Non-pigmented ciliary epithelial cell (primary cell): ENCODE measurements at places on chromosomes 2 and 18.

GRCh38 chr2:181958726-181959125 is 26.9 kb upstream of the PPP1R1C start:
- DNase-seq, result no peak

GRCh38 chr2:27086724-27087593 is at the start of gene KHK:
KHK (plus strand) TSS chr2:27086772; CDS start chr2:27087260, 488 bp downstream.
- DNase-seq, result no peak

GRCh38 chr2:46977899-46978298 is 62.3 kb upstream of the MCFD2 start:
- no peak for DNase-seq

GRCh38 chr2:150041722-150042425 is 445.6 kb downstream of the RND3 start:
- DNase-seq, result no peak

- no peak for DNase-seq
Measured at GRCh38 chr2:33051586-33052360, 105.0 kb downstream of the LTBP1 start.

DNA sequence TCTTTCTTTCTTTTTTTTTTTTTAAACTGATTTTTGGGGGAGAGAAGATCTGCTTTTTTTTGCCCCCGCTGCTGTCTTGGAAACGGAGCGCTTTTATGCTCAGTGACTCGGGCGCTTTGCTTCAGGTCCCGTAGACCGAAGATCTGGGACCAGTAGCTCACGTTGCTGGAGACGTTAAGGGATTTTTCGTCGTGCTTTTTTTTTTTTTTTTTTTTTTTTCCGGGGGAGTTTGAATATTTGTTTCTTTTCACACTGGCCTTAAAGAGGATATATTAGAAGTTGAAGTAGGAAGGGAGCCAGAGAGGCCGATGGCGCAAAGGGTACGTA is 587 bp downstream of the MEIS1 start:
- DNase-seq, result no peak

DNA sequence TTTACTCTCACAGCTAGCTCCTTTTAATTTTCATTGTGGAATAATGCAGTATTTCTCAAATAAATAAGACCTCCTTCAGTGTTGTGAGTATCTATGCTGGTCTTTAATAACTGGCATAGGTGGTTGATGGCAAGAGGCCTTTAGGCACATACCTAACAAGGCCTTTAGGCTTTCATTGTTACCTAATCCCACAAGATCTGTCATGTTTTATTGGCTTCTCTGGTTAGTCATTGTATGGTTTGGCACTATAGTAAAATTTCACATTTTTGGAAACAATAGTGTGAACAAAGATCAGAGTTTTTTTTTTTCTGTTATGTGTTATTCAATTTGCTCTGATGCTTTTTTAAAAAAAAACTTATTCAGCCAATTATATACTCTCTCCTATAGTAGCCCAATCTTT is 89.8 kb upstream of the NEUROD1 start:
- DNase-seq, result no peak

DNA sequence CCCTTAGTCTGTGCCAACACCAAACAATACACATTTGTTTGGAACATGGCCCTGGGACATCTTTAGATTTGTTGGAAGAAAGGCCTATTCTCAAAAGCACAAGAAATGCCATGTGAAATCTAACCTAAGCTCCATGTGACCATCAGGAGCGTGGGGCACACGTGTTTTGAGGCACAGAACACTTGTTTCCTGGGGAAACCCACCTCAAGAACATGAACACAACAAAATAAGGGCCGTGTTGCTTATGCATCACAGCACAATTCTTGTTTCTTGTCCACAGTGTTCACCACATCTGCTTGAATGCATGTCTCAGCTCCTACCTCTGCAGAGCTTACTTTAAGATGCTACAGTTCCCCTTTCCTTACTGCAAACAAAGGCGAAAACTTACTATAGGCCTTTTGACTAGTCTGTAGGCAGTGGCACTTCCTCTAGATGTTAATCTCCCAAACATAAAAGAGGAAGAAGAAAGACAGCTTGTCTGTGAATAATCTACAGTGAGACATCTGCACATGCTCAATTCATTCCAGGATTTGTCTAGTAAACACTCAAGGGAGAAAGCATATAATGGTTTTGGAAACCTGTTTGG is 165.0 kb downstream of the ANKRD44 start:
- DNase-seq, result no peak

- DNase-seq, result peak; percentile 53
Measured at GRCh38 chr2:217722883-217723472, 279.8 kb downstream of the TNS1 start.

DNA sequence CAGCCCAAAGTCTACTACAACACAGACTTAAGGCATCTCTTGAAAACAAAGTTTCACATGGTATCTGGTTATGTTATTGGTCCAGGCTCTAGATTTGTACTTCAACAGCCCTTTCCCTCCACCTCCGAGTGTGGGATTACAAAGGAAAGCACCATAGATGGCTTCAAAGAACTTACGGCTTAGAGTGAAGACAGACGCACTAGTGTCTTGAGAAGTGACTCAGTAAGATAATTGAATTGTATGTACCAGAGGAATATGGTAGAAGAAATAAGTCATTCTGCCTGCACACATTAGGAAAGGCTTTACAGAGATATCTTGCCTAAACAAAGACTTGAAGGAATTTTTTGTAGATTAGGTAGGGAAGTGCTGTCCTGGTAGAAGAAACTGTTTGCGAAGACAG is 392.3 kb upstream of the TNP1 start:
- no peak for DNase-seq

DNA sequence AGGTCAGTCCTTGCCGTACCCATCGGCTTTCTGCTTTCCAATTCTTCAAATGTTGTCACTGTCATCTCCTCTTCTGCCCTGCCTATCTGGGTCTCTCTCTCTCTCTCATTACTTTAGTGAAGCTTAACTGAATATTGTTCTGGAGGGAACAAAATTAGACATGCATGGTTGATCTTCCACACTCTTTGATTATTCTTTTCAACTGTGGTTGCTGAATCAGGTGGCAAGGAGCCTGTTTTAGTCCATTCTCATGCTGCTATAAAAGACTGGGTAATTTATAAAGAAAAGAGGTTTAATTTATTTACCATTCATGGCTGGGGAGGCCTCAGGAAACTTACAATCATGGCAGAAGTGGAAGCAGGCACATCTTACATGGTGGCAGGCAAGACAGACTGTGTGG is 157.9 kb downstream of the ARL4C start:
- no peak for DNase-seq

- DNase-seq, result no peak
Measured at GRCh38 chr18:9022397-9023155, 79.9 kb upstream of the NDUFV2 start.

- DNase-seq, result no peak
Measured at GRCh38 chr2:28687640-28688385, 63.8 kb upstream of the PPP1CB start.

- DNase-seq, result no peak
Measured at GRCh38 chr18:32776561-32776960, 3.7 kb upstream of the KLHL14 start.

DNA sequence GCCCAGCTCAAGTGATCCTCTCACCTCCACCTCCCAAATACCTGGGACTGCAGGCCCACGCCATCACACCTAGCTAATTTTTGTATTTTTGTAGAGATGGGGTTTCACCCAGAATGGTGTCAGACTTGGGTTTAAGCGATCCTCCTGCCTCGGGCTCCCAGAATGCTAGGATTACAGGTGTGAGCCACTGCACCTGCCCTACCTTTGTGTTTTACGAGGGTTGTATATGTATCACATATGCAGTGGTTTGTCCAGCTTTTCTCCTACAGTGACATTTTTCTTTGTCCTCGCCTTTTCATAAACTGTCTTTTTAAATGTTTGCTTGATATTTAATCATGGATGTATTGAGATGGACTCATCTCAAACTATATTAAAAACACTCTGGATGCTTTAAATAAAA is 38.5 kb downstream of the AGAP1 start:
- no peak for DNase-seq

- no peak for DNase-seq
Measured at GRCh38 chr2:133596701-133597393, 28.6 kb upstream of the NCKAP5 start.

GRCh38 chr2:184920451-184920965 is 322.2 kb downstream of the ZNF804A start:
- no peak for DNase-seq

- DNase-seq, result no peak
Measured at GRCh38 chr2:33378556-33379210, 97.8 kb upstream of the RASGRP3 start.

DNA sequence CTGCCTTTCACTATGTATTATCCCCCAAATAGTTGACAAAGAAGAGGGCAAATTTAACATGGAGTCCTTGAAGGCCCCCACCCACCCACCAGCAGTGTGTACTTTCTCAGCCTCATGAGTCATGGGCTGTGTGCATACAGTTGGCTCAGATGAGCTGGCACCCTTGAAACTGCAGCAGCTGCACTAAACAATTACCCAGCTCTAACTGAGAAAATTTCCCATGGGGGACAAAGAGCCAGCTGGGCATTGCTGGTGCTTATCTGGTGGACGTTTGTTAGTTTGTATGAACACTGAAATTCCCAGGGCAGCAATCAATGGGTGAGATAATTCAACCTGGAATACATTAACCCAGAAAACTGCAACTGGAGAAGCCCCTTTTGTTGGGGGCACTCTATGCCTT is 131.7 kb downstream of the GCA start:
- DNase-seq, result no peak

- DNase-seq, result no peak
Measured at GRCh38 chr18:62396381-62396780, 71.3 kb downstream of the TNFRSF11A start.

DNA sequence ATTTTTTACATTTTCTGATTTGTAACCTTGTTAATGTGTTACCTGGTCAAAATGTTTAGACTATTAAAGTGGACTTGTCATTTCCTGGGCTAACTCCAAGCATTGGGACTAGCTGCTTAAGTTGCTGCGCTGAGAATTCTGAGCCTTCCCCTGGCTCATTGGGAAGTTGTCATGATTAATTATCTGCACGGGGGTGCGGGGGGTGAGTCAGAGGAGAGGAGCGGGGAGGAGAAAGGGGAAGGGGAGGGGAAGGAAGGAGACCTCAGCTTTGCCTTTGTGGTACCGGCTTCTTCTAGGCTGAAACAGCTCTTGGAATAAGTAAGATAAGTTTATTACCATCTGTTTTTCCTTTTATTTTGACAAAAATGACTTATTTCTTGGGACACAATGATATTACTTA is 52.9 kb upstream of the APCDD1 start:
- no peak for DNase-seq

DNA sequence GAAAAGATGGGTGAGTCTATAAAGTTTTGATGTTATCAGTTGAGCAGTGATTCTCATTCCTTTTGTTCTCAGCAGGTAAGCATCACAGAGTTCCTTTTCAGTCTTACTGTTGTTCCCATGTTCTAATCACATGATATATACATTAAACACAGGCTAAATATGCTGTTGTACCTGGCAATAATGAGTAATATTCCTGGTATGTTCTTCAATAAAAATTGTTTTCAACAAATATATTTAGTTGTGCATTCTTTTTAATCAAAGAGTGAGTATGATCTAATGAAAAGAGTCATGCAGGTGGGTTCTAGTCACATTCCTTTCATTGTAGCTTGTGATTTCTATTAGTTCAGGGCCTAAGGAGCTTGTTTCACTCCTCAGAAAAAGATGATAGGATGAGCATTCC is 288.3 kb upstream of the NETO1 start:
- DNase-seq, result no peak

DNA sequence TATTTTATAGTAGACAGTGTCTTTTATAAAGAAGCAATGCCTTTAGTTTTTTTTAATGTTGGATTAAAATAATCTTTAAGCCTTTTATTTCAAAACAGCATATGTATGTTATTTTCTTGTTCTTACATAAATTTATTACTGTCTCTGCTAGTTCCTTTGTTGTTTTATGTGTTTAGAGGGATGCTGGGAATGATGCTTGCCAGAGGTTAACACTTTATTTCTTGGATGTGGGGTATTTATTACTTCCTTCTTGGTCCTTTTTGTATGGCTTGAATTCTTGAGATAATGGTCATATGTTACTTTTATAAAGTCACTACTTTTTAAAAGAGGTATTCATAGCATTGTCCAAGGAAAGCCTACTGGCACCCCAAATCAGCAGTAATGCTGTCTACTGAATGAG is 63.1 kb downstream of the ANKRD12 start:
- no peak for DNase-seq

DNA sequence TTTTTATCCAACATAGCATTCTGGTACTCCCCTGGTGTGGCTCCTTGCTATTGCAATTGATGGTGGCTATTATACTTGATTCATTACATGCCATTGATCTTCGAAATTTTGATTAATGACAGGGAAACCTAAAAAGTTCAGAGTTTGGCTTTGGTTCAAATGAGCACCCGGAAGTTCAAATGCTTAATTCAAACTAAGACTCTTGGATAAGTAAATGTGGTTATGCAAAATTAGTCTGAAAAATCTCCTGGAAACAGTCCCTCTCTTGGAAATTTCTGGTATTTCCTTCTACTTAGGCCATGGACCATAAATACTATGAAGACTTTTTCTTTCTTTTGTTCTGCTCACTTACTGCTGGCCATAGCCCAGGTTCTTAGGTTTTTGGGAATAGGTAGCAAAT is 65.3 kb upstream of the SMIM21 start:
- DNase-seq, result no peak

DNA sequence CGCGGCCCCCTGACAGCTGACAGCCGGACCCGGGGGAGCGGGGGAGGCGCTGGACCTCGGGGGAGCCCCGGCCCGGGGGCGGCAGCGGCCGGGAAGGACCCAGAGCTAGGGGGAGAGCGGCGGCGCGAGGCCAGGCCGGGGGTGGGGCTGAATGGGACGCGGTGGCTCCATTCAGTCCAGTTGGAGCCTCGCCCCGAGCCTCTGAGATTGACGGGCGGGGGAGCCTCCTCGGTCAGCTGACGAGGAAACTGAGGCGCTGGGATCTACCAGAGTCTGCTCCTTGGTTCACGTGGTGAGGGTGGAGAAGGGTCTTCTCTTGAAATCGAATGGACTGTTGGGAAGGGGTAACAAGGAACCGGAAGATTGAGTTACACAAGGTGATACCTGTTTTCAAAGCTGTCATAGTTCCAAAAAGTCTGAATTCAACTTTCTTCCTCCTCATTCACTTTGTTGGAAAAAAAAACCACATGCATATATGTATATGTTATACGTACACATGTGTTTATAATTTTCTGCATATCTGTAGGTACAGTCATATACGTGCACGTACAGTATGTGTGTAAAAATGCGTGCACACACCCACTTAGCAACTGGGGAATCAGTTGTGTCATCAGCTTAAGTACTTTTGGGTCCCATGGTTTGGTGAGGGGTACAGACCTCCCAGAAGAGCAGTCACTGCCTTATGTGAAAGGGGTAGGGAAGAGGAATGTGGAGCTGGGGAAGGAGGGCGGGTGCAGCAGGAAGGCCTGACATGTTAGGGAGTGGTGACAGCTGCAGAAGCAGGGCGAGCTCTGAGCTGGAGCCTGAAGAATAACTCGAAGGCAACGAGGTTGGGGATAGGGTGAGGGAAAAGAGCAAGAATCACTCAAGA is 628 bp downstream of the PPP1R7 start:
- no peak for DNase-seq

DNA sequence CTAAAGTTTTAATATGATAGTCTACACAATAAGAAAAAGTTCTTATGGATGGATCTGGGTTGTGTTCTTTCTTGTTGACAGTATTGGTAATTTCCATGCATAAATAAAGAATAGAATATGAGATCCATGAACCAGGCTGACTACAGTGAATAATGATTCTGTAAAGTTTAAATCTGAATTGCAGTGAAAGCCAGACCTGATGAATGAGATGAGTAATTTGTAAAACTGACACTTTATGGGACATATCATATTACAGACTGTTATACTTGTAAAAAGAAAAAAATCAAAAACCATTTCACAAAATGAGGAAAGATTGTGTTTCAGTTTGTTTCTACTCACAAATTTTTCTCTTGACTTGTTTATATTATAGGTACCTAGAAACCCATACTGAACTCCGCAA is 164.9 kb upstream of the SCN7A start:
- no peak for DNase-seq
